ENCODE measurements at places on chromosomes 11 and 22.

GRCh38 chr11:131579932-131580387 lies 209.5 kb downstream of the NTM start:
- peak; percentile 5 for DNase-seq

DNA sequence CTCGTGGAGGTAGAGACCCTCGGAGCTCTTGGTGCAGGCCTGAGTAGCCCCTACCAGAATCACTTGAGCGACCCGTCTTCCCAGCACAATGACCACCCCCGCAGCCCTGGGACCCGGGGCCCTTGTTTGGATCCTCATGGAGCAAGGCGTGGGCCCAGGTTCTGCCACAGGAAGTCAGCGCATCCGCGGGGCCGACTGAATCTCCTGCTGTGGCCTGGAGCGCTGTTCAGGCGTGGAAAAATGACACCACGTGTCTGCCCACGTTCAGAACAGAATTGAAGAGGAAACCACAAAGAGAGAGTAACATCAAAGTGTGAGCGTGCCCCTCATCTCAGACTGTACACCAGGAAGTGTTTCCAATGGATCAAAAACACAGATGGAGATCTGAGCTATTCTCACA lies 1479.2 kb downstream of the TBC1D22A start:
- no peak for DNase-seq

- no peak for DNase-seq
These were observed 67.7 kb downstream of the TRIM44 start for GRCh38 chr11:35730254-35730653.

GRCh38 chr22:18121506-18121905 lies 10.9 kb downstream of the TUBA8 start:
- DNase-seq: no peak

GRCh38 chr11:114309517-114309916 lies 13.3 kb downstream of the NNMT start:
- DNase-seq: no peak

DNA sequence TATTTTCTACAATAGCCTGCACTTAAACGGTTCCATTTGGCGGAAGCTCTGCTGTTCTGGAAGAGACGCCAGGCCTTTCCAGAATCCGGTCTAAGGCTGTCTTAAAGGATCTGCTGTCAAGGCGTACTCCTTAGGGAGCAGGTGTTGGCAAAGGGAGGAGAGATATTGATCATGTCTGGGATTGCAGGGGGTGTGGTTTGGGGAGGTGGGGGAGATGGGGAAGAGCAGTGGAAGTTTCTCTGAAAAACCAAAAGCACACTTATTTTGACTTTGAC lies 22.5 kb upstream of the WNT11 start:
- no peak for DNase-seq

GRCh38 chr22:39318507-39319283 lies 728 bp downstream of the RPL3 start:
- no peak for DNase-seq

- no peak for DNase-seq
These were observed 12.2 kb downstream of the MRGPRF start for GRCh38 chr11:69000831-69001242.

DNA sequence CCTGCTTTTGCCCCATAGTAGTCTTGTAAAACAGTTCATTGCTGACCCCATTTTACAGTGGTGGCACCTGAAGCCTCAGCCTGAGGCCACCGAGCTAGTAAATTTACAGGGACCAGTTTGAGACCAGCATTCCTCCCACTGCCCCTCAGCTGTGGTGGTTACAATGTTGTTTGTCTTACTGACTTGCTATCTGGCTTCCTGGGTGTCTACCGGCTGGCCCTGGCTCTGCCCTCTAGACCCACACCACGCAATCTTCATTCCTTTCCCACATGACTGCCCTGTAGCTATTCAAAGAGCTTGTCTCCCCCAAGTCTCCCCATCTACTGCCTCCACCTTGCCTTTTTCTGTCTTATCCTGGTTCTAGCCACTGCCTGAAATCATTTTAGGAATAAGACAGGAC lies 20.8 kb downstream of the PIK3IP1 start:
- DNase-seq: no peak

DNA sequence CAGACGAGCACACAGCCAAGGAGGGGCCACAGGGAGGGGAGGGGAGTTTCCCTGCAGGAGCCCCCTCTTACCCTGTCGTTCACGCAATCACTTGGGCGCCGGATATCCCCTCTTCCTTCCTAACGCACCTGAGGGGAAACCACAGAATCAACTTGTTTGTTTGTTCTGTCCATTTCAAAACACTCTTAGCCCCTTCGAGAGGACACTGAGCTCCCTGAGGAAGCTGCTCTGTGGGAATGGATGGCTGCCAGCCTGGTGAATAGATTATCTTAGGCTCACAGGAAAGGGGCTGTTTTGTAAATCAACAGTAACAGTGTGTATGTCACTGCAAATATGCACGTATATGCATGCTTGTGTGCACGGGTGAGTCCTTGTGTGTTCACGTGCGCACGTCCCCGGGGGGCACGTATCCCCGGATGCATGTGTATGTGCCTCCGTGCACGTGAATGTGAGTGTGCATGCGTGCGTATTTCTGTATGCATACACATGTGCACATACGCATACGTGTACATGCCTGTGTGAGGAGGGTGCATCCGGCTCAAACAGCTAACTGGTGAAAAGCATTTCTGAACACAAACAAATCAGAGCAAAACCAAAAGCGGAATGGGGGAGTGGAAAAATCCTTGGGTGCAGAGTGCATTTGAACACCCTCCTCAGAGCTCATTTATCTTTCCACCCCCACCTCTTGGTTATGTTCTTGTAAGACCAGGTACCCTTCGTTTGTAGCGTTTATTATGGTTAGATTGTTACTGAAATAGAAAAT lies 7.2 kb downstream of the ARSA start:
- DNase-seq: peak; percentile 65

- no peak for DNase-seq
These were observed 122.5 kb upstream of the FGF3 start for GRCh38 chr11:69941546-69942332.

GRCh38 chr22:37661160-37661924 lies 2.8 kb downstream of the PDXP start:
- DNase-seq: no peak

- DNase-seq: peak; percentile 69
These were observed at the start of gene ZFTA for GRCh38 chr11:63768237-63769041. TSS of gene ZFTA (minus strand) at chr11:63768775. CDS start at chr11:63768622, 153 bp downstream.

DNA sequence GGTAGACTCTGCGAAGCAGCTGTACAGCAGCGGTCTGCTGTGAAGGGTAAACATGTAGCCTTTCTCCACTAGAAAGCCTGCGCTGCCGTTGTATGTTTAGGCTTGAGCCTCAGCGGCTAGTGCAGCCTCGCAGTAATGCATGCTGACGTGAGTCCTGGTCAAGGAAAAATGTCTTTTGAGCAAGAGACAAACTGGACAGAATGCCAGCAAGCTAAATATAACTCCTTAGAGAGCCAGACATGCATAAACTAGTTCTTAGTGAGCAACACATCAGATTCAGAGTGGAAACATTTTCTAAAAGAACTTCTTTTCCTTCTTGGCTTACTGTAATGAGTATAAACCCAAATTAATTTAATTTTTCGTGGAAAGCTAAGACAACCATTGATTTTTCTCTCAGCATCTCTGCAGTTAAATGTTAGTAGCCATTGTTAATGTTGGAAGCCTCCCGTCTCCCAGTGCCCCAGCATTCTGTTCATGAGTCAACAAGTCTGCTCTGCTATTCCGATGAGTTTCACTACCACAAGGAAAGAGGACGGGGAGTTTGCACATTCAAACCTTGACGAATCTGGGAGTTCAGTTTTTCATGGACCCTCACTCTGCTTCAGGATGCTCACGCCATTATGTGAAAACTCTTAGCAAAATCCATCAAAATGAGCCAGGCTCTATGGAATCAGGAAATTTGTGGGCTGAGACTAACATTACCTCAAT lies 51.4 kb downstream of the JAM3 start:
- no peak for DNase-seq

DNA sequence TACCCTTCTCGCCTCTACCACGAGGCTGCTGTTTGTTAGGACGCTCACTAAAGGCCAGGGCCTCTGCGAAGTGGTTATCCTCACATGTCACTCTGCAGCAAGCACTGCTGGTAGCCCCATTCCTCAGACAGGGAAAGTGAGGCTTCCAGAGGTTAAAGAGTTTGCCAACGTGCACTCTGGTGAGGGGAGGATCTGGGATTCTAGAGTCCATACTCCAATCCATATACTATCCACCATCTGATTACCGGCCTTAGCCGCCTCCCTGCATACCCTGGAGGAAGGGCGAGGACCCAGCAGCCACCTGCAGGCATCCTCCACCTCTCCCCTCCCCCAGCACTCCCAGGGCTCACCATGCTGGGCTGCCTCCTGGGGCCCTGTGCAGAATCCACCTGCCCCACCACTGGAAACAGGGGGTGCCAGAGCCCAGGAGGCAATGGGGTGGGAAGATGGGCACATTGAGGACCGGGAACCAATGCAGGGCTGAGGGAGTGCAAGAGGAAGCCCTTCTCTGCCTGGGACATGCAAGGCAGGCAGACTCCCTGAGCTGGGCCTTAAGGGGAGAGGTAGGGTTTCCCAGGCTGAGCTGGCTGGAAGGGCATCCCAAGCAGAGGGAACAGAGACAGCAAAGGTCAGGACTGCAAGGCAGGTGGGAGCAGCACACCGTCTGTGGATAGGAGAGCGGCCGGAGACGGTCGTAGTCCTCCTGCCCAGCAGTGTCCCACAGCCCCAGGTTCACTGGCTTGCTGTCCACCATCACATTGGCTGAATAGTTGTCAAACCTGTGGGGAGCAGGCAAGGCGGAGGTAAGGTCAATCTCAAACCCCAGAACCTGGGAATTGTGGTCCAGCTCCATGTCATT lies 11.7 kb downstream of the RAC2 start:
- DNase-seq: peak; percentile 33

GRCh38 chr11:78795621-78796261 lies 221.1 kb upstream of the NARS2 start:
- DNase-seq: no peak

- DNase-seq: no peak
These were observed 6.8 kb downstream of the RNF169 start for GRCh38 chr11:74755395-74755995.

GRCh38 chr22:24104307-24105012 lies 76.8 kb upstream of the SUSD2 start:
- no peak for DNase-seq

DNA sequence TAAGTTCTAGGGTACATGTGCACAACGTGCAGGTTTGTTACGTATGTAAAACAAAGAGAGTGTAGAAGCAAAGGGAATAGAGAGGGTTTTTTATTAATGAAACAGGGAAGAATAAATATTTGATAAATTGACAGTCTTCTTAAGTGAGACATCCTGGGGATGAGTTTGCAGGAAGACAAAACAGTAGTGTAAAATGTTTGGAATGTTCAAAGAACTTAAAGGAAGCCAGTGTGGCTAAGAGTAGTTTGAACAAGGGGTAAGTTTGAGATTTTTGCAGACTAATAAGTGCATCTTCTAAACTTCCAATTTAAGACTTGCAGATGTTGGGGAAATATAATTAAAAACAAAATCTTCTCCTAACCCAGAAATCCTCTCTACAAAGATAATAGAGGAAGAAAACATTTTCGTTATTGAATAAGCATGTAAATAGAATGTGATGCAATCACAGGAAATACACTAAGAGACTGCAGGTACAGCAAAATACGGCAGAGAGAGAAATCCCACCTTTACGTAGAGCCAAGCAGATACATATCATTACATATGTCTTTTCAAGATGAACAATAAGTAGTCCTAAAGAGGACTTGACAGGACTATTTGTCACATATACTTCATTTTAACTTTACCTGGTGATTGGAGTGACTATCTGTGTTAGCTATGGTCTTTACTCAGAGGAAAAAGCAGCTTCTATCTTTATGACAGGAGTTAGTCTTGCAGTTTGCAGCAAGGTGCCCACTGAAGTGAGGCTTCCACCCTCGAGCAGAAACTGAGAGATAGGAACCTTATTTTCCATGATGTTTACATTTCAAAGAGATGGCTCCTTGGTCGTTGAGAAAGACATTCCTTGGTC lies 402.1 kb downstream of the CNTN5 start:
- DNase-seq: no peak

- DNase-seq: no peak
These were observed 99.6 kb upstream of the SPON1 start for GRCh38 chr11:13862845-13863392.

- DNase-seq: no peak
These were observed 39.8 kb upstream of the SHISAL1 start for GRCh38 chr22:44352378-44353035.

DNA sequence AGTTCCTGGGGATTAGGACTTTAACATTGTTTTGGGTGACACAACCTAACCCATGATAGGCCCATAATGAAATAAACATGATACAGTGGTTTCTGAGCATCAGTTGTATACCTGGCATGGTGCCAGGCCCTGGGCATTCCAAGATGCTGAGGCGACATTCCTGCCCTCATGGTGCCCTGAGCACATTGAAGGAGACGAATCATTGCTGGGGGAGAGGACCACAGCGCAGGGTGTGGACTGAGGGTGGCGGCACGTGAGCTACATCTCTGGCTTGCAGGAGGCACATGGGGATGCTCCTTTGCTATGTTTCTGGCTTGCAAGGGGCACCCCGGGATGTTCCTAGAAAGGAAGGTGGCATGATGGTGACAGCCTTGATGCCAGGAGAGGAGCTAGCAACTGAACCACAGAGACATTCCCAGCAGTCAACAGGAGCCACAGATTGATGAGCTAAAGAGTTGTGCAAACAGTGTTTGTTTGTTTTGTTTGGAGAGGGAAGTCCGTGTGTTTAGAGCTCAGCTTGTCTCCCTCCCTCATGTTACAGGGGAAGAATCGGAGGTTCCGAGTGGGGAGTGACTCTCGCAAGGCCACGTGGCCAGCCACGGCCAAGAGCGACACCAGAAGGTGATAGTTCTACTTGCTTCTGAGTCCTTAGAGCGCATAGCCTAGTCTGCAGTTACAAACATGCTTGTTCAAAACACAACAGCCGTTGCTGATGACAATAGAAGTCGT lies 106.4 kb downstream of the MIAT start:
- no peak for DNase-seq

DNA sequence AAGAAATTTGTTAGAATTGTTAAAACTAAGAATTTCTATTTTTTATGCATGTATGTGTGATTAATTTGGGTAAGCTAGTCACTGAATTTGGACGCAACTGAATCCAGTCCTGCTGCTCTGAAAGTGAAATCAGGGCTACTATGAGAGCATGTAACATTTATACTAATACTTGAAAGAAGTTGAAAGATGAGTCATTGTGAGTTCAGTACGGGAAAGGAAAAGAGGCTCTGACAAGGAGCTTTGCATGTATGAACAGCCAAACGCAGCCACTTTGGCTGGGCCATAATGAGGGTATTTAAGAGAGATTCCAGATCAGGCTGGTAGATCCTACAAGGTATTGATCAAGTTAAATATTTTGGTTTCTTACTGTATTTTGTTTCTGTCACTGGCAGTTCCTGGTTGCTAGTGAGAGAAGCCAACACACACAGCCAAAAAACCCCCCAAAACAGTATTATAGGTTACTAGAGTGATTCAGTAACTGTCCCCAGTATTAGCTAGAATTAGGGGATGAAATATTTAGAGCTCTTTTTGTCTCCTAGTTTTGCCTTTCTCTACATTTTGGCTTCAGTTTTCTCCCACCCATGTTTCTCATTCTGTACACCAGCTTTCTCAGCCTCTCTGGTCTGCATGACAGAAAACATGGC lies 14.1 kb downstream of the AASDHPPT start:
- peak; percentile 24 for DNase-seq

Measured in stimulated activated CD4-positive, alpha-beta T cell treated with anti-CD3 and anti-CD28 coated beads, Interleukin-2, amount 100 ng/mL, for 24 hours (primary cell).